Stimulated activated CD4-positive, alpha-beta T cell treated with anti-CD3 and anti-CD28 coated beads, Interleukin-1b, Interleukin-23, amount 100 ng/mL, for 1 hour (primary cell): ENCODE measurements at places on chromosomes 16 and 17.

GRCh38 chr16:87961623-87962022 lies 10.4 kb downstream of the BANP start:
- no peak for DNase-seq

DNA sequence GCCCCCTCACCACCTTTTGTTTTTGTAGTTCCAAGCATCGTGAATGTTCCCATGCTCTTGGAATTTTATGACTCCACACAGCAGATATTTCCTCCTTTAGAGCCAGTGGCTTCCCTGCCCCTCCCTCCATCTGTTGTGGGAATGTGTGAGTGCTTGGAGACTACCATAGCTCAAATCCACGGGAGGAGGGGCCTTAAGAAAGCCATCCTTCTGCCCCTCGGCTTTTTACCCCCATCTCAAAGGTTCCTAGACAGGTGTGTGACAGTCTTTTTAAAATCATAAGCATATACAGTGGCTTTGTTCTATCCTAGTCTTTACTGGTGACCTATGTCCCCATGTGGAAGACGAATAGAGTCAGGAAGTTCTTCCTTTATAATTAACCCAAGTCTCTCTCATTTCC lies 47.2 kb downstream of the YPEL2 start:
- no peak for DNase-seq

GRCh38 chr16:56294014-56294413 lies 102.7 kb downstream of the GNAO1 start:
- DNase-seq = no peak

DNA sequence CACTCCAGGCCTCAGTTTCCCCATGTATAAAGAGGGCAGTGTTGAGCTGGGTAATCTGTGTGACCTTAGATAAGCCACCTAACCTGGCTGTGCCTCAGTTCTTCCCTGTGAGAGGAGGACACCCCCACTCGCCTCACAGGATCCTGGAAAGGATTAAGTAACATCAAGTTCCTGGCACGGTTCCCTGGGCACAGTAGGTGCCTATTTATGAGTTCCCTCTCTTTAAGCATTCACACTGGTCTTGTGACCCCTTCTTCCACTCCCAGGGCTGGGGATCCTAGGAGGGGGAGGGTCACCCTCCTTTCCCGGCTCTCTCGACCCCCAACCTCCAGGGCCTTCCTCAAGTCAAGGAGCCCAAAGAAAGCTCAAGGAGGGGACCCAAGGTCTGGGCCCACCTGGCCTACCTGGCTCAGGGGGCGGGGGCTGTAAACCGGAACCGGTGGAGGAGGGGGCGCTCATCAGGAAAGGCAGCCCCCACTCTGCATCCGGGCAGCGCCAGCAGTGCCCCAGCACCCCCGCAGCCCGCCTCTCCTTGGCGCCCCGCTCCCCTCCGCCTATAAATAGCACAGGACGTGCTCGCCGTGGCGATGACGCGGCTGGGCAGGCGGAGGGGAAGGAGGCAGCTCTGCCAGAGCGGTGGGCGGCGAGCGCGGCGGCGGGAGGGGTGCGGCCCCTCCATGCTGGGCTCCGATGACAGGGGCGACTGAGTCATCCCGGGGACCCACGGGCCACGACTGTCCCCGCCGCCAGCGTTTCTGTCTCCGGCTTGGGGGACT lies 9.4 kb downstream of the RPL19 start:
- no peak for DNase-seq

GRCh38 chr17:34596920-34597319 lies 17.5 kb downstream of the TMEM132E start:
- DNase-seq = no peak

- no peak for DNase-seq
These were observed 54.7 kb downstream of the HS3ST3B1 start for GRCh38 chr17:14355556-14355955.

- no peak for DNase-seq
These were observed 8.9 kb upstream of the HDAC5 start for GRCh38 chr17:44132275-44132821.

- DNase-seq = no peak
These were observed 157.5 kb downstream of the HS3ST2 start for GRCh38 chr16:22971346-22971924.

- DNase-seq = no peak
These were observed 246.7 kb upstream of the TBX2 start for GRCh38 chr17:61152898-61153297.

DNA sequence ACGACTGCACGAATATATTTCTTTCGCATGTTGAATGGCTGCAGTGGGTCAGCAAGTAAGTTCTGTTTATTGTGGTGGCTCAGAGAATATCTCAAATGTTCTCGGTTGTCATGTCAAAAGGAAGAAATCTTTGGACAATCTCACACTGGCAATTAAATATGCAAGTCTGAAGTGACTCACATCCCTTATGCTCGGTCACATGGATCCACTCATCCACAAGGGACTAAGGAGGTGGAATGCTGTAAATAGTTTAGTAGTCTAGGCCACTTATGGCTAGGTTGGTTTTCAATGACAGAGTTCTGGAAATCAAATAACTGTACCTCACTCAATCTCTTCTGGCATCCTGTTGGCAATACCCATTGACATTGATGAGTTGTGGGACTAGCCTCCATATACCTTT lies 33.0 kb upstream of the PMP22 start:
- no peak for DNase-seq

DNA sequence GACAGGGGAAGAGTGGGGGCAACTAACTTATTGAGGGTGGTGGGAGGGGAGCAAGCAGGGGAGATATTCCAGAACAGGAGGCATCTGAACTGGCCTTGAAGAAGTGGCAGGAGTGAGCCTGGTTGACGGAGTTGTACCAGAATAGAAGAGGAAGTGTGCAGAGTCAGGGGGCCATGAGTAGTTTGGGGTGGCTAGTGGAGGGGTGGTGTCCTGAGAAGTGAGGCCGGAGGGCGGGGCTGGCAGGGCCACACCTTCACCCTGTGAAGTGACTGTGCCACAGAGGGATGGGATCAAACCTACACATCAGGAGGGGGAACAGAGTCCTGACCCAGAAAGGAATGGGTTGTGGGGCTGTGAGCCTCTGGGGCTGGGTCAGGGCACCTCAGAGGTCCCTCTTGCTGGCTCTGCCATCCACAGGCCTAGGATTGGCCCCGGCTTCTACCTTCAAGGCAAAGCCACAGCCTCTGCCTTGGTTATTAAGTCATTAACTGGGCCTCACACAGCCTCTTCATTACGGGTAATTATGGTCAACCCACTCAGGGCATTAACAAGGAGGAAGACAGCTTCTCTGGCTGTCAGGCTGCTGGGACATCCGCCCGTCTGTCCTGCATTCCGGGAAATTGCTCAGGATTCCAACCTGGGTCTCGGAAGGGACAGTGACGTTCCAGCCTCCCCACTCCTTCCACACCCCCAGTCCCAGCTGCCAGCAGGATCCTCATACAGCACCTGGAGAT lies 12.7 kb downstream of the SPNS2 start:
- no peak for DNase-seq

GRCh38 chr16:85286066-85286831 lies 174.0 kb upstream of the CIBAR2 start:
- DNase-seq = no peak

GRCh38 chr17:67675481-67675880 lies 42.3 kb upstream of the NOL11 start:
- no peak for DNase-seq

DNA sequence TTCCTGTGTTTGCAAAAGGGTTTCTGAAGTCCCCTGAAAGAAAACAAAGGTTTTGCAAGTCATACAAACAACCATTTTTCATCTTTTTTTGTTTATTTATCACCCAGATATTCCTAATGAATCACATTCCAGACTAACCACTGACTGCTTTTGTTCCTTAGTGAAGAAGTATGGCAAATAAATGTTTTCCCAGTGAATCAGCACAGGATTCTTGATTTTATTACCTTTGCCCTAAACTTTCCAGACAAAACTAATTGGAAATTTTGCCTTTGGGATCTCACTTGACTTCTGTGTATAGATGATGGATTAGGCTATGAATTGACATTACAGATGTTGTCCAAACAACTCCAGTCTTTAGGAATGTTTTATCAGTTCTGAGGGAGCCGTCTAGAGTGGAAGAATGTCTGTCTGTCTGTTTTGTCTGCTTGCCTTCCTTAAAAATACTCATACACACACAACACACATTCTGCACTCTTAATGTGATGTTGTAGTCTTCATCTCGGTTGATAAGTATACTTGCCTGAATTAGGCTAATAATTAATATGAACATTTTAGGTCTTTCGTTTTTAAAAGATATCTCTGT lies 48.9 kb downstream of the VMP1 start:
- no peak for DNase-seq

DNA sequence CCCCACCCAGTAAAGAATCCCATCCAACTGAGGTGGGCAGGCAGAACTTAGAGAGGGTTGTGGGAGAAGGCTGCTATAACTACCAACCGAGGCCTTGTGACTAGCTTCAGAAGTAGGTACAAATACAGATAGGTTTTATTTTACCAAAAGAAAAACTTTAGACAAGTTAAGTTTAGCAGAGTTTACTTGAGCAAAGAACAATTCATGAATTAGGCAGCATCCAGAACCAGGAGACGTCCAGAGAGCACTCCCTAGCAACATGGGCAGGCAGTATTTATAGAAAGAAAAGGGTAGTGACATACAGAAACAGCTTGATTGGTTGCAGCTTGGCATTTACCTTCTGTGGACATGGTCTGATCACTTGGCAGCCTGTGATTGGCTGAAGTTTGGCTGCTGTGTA lies 42.1 kb downstream of the SLFN5 start:
- no peak for DNase-seq
